ENCODE measurements at places on chromosomes 1 and 21.

DNA sequence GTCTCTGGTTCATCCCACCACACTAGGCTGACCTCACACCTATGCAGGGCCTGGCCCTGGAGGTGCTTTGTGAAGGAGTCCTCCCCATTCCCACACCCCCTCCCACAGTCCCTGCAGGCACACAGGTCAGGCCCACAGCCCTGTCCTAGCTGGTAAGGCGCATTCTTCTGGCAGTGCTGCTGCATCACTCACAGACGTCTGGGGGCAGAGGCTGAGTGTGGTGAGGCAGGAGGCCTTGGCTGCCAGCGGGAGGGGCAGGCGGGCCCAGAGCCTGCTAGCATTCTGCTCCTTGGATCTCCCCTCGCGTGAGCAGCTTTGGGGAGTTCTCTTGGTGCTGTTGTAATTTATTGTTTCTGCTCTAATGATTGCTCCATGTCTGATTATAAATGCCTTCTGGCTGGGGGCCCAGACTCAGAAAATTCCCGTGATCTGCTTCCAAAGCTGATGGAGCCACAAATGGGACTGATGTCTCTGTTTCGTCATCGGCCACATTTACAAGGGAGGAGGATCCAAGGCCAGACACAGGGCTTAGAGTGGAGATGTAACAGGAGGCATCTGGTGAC, 62.9 kb downstream of the TRABD2B start:
- peak; percentile 92 for DNase-seq

GRCh38 chr1:109849655-109850054, 61.0 kb upstream of the CSF1 start:
- peak; percentile 57 for DNase-seq

GRCh38 chr1:109935451-109935900, 24.8 kb downstream of the CSF1 start:
- DNase-seq = no peak

DNA sequence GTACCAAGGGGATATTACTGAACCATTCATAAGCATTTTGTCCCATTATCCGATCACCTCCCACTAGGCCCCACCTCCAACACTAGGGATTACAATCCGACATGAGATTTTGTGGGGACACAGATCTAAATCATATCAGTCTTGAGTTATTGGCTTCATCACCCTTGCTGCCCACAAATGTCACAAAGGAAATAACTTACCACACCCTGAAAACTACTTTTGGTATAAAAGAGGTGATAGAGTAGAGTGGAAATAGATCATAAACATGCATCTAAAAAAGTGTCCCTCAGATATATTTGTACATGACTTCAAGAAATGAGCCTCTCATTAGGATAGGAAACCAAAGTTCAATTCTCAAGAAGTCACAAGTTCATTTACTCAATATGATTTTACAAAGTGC, 22.6 kb upstream of the FCRL3 start:
- DNase-seq = no peak

- DNase-seq = no peak
Observed at GRCh38 chr1:117641536-117641935, 35.7 kb downstream of the TENT5C start.

- DNase-seq = no peak
Observed at GRCh38 chr1:9871707-9872425, 38.2 kb downstream of the CTNNBIP1 start.

DNA sequence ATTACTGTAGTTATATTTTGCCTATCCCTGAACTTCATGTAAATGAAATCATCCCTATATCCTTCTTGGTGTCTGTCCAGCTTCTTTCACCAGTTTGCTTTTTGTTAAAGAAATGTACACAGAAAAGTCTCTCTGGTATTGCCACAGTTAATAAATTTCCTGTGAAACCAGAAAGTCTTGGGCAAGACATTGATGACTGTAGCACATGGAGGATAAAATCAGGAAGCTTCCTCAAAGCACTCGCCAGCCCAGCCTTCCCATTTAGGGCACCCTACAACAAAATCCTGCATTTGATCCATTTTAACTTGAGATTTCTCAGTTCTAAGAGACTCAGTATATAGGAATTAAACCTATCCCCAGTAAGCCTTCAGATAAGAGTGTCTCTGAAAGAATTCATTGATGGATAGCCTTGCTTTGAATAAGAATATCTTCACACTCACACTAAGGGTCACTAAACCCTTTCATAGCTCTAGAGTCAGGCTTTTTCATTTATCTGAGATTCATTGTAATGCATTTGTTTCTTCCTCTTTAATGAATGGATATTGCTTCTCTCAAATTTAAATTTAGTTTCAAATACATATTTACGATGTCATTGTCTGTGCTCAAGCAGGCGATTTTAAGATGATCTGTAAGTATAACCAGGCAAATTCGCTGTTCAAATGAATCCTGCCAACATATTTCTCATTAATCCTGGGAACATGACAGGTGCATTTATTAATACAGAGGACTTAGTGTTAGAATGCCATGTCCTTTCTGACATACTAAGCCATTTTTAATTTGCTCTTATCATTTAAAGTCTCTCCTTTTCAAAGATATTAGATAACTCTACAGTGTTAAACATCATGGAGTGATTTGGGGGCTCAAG, 153.1 kb downstream of the GRIK1 start:
- no peak for DNase-seq

- no peak for DNase-seq
Observed at GRCh38 chr1:178066908-178067614, 26.8 kb upstream of the RASAL2 start.
